Bronchial epithelial cell (primary cell): ENCODE measurements at places on chromosomes 5 and 9.

DNA sequence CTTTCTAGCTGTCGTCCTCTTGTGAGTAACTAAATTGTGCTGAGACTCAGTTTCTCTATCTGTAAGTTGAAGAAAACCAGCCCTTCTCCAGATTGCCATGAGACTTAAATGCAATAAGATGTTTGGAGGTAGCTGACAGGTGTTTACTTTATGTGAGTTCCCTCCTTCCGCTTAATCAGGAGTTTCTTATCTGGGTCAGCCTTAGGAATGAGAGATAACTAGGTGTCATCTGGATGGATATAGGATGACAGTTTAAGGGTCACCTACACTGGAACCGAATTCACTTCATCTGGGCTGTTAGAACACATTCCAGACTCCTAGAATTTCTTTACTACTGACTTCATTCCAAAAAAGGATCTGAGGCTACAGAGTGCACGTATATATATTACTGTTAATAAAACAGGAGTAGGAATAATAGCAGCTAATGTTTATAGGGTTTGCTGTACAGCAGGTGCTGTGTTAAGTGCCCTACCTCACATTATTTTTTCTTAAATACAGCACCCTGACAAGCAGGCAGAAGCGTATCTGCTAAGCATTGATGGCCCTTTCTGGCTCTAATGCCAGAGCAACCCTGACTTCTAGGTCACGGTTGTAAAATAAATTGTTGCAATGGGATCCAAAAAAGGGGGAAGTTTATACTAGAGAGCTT is 30.0 kb upstream of the CPEB4 start:
- DNase-seq = no peak

- DNase-seq = no peak
Measured at GRCh38 chr5:81749192-81749560, 1.7 kb downstream of the SSBP2 start.

GRCh38 chr5:174094857-174095606 is 49.5 kb downstream of the NSG2 start:
- no peak for DNase-seq

DNA sequence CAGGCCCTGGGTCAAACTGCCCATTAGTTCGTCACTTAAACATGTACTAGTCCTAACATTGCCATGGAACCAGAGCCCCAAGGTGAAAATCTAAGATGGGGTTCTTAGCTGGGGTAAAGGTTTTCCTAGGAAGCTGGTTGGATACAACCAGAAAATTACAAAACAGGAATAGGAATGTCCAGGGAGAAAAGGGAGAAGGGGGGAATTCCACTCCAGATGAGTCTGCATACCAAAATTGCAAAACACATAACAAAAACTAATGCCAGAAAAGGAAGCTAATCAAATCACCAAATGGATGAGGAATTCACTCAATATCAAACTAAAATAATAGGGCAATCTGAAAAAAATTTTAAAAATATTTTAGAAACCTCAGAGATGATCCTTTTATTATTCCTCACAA is 396.2 kb downstream of the EFNA5 start:
- no peak for DNase-seq

DNA sequence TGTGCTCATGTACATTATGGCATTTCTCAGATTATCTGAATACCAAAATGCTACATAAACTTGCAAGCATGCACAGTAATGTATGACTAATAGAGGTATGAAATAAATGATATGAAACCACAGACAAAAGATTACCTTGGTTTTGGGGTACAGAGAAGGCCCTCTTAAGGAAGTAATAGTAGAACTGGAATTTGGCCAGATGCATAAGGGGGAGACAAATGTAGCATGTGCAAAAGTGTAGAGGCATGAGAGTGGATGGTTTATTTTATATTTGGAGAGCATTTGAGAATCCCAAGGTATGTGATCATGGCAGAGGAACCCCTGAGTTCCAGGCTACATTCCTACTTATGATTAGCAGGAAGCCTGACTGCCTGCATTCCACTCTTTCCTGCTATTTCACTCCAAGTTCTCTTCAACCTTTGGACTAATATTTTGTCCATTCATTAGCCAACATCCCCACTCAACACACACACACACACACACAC is 74.2 kb downstream of the MAMDC2 start:
- peak; percentile 57 for DNase-seq

DNA sequence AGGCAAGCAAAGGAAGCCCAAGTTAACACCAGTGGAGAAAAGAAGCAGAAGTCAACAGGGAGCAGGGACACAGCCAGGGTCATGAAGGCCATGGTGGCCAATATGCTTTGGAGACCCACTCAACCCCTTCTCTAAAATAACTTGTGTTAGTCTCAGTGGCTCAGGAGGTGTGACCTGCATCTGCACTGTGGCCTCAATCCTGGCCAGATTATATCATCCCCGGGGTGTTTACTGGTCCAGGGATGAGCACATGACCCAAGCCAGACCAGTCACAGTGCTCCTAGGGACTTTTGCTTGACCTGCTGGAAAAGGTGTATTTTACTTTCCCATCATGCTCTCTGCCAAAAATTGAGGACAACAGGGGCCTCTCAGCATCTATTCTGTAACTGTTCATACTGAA is 105.2 kb downstream of the DPYSL3 start:
- DNase-seq = no peak

GRCh38 chr9:110148384-110148783 is 59.6 kb downstream of the C9orf152 start:
- no peak for DNase-seq

GRCh38 chr5:151081431-151082281 is 822 bp upstream of the TNIP1 start:
- no peak for DNase-seq

DNA sequence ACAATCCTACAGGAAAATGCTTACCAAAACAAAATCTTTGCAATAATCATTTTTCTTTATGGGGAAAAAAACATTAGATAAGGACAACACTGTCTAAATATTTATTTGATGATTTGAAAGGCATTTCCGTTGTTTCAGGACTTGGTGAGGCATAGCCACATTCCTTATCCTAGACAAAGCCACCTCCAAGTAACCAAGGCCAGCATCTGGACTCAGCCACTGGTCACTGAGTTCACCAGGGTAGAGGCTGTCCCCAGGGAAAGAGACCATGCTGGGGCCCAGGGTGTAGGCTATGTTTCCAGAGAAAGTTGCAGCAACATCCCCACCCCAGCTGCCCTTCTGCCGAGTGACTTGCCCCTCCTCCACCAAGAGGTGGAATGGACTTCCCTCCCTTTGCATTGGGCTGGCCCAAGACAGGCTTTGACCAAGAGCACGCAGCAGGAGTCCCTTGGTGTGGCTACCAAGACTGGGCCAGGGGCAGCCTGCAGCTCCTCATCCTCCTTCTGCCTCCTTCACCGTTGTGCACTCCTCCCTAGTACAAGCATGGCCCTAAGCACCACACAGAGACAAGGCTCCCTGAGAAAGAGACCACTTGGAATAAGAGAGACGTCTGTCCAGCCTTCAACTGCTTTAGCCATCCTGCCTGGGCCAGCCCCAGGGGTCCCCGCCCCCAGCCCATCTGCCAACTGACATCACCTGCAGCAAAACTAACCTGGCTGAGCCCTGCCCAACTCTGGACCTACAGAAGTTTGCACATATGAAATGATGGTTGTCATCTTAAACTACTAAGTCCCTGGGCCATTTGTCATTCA is 68.1 kb upstream of the SPIN1 start:
- DNase-seq = no peak

- no peak for DNase-seq
Measured at GRCh38 chr9:135522137-135522877, 1.1 kb downstream of the LCN1 start.

GRCh38 chr9:94714494-94714893 is 12.0 kb upstream of the AOPEP start:
- DNase-seq = no peak

DNA sequence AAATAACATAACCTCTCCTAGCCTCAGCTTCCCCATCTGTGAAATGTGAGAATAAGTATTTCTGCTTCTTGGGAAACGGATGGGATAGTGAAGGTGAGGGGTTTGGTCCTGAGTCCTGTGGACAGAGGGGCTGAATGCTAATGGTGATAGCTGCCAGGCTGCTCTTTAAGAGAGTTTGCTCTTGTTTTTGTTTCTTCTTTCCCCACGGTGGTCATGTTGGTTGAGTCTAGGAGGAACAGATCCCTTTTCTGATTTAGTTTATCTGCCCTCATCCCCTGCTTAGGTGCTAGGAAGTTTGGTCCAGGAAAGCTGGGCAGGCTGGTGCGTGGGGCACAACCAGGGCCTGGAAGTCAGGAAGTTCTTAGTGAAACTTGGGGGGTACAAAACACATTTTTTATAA is 7.7 kb upstream of the PITX1 start:
- DNase-seq = no peak

DNA sequence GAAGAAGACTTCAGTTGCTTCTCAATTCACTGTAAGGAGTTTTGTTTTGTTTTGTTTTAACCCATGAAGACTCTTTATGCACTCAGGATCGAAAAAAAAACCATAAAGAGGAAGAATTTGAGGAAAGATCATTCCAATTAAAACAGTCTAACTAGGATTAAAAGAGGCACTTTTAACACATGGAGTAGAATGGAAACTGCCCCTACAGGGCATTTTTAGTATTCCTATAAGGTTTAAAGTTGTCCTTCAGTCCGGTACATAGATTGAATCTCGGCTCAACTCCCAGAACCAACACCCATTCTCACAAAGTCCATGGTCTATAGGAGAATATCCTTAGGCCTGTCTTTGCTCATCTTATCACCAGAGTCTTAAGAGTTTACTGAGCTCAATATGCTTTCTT is 469.6 kb downstream of the DTWD2 start:
- no peak for DNase-seq

DNA sequence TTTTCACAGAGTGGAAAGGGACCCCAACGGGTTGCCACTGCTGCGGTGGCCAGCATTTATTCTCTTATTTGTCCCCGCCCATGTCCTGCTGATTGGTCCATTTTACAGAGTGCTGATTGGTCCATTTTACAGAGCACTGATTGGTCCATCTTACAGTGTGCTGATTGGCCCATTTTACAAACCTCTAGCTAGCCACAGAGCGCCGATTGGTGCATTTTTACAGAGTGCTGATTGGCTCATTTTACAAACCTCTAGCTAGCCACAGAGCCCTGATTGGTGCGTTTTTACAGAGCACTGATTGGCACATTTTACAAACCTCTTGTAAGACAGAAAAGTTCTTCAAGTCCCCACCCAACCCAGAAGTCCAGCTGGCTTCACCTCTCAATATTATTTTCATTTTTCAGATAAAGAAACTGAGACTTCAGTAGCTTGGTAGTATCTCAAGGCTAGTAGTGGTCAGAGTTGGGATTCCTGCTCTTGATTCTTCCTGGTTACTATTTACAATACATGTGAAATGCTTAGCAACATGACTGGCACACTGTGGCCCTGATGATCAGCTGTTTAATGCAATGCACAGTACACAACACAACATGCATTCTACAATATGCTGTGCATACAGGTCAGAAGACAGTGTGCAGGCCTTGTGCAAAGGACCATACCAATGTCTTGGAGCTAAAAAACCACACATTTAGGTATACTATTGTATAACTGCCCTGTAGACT is 63.6 kb upstream of the BOD1 start:
- no peak for DNase-seq

GRCh38 chr5:139368613-139369012 is 14.5 kb downstream of the SLC23A1 start:
- no peak for DNase-seq

GRCh38 chr9:11086561-11086960 is 473.8 kb upstream of the PTPRD start:
- DNase-seq = no peak

GRCh38 chr9:132894862-132895835 is 16.5 kb downstream of the SPACA9 start:
- peak; percentile 39 for DNase-seq

GRCh38 chr5:96726802-96727201 is 64.6 kb downstream of the CAST start:
- no peak for DNase-seq

- no peak for DNase-seq
Measured at GRCh38 chr5:157571357-157571827, 4.2 kb downstream of the ADAM19 start.

DNA sequence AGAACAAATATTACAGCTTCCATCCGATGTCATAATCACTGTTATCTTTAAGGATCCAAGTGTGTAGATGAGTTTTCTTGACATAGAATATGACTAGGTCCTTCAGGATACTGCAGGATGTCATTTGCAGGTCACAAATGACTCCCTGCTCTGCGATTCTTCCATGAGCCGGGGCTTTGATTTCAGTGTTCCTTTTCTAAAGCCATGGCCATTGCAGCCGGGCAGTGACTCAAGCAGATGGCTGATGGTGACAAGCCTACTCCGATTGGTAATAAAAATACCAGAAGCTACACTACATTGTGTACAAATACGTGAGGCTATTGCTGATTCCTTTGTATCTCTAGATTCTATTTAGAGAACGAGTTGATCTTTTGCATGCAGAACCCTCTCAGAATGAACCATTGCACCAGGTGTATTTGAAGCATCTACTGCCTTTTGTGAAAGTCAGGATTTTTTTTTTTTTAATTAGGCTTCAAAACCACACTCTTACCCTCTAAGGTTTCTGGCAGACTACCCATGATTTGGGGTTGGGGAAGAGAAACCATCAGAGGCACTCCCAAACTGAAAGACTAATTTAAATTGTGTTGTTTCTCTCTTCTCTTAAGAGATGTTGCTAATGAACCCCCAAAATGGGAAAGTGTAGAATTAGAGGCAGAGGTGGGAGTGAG is 271.0 kb upstream of the ADRA1B start:
- no peak for DNase-seq

DNA sequence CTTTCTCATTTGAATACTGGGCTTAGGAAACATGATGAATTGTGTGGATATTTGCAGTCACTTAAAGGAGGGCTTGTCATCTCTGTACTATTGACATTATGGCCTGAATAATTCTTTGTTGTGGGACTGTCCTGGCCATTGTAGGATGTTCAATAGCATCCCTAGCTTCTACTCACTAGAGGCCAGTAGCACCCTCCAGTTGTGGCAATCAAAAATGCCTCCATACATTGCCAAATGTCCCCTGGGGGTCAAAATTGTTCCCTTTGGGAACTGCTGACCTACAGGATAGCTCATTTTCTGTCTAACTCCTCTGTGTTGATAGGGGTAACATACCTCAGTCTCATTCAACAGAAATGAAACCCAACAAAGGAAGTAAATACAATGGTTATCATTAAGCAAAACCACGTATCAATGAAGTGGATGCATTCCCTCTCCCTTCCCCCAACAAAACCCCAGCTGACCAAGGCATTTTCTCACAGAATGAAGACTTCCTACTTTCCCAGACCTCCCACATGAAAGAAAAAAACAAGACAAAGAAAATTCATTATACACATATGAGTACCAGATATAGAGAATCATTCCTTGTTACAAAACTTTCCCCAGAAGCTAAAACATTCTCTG is 18.1 kb downstream of the FYB1 start:
- no peak for DNase-seq

- DNase-seq = peak; percentile 61
Measured at GRCh38 chr5:55344392-55344992, 36.7 kb downstream of the MTREX start.

DNA sequence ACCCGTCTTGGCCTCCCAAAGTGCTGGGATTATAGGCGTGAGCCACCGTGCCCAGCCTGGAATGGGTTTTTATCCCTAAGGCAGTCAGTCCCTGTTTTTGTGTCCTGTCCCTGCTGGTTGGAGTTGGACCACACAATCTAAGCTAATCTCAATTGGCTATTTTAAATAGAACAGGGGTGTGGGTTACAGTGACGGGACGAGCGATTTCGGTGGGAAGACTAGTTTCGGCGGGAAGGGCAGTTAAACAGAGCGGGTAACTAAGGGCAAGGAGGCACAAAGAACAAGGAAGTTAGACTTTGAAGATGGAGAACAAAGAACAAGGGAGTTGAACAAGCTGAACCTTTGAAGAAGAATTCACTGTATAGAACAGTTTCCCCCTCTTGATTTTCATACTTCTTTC is 1.4 kb downstream of the GTF3C5 start:
- DNase-seq = no peak
